NCI-H2029 treated with DMSO at 0.1 percent for 48 hours (cell line): ENCODE measurements at places on chromosomes 13 and 19.

DNA sequence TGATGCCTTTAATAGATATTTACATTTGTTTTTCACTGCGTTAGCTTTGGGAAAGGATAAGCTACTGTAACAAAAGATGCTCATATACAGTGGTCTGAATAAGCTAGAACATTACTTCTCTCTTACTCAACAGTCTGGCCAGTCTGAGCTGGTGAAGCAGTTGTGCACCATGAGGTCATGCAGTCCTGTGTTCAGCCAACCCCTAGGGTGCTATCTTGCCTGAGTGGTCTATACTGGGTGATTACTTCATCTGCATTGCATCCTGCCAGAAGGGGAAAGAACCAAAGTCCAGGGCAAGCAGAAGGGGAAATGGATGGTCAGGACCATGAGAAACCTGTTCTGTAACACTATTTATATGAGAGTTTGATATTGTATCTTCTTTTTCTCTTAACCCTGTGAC, 31.5 kb downstream of the ERCC5 start:
- DNase-seq: no peak

- DNase-seq: no peak
These were observed 67.2 kb downstream of the MBD3L1 start for GRCh38 chr19:8899356-8899755.

DNA sequence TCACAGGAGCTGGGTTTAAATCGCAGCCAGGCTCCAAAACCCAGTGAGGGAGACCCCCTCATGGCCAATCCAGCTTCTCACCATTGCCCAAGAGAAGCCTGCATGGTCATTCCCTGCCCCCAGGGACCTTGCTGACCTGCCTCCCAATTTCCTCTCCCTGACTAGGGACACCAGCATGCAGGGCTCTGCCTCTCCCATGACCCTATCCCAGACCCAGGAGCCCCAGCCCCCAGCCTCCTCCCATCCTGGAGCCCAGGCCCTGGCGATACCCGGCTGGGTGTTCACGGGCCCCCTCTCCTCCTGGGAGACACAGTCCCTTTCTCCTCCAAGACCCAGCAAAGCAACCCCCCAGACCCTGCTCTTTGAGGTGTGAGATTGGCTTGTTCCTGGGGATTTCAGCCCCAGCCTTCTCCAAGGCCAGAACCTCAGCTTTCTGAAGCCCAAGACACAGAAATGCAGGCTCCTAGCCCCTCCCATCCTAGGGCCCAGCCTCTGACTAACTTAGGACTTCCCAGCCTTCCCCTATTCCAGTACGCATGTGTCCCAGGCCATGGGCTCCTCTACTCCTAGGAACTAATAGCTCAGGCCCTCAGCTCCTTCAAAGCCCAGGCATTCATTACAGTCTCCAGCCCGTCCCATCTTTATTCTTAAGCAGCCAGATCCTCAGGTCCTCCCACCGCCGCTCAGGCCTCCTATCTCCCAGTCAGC, 1.1 kb downstream of the GYS1 start:
- DNase-seq: no peak

DNA sequence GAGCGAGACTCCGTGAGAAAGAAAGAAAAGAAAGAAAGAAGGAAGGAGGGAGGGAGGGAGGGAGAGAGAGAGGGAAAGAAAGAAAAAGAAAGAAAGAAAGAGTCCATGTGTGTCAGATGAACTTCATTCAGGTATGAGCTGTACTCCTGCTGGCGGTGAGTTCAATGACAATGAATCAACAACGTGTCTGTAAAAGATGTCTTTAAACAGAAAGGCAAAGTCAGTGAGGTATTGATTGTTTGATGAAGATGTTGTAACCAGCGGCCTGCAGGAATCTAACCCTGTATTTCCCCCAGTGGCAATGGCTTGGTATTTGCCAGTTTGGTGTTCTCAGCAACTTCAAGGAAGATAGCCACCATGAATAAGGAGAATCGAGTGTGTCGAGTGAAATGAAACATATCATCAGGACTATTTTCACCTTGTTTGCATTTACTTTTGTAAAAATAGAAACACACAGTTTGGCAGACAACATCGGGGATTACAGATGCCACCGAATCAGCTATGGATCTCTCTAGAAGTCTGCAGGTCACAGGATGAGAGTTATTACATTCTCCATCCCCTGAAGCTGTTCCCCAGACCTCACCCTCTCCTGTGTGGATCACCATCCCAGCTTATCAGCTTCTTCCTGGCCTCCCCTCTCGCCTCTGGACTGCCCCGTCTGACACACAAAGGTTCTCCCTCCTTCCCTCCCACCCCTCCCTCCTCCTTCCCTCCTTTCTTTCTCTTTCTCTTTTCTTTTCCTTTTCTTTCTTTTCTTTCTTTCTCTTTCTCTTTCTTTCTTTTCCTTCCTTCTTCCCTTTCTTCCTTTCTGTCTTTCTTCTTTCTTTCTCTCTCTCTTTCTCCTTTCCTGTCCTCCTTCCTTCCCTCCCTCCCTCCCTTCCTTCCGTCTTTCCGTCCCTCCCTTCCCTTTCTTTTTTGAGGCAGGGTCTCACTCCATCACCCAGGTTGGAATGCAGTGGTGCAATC, 8.2 kb upstream of the SBK3 start:
- DNase-seq: no peak

DNA sequence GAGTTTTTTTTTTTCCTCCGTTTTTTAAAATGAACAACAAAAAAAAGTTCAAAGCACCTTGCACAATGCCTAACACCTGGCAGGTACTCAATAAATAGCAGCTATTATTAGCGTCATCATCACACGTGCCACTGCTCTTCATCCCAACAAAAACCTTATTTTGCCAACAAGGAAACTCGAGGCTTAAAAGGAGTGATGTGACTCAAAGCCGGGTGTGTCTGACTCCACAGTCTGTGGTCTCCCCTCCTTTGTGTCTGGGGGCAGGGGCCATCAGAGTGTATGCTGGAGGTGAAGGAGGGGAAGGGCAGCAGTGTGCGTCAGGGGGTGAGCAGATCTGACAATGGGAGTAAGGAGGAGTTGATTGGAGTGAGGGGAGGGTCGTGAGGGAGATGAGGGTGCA, 34.1 kb upstream of the POU2F2 start:
- no peak for DNase-seq
